Stimulated activated CD4-positive, alpha-beta T cell treated with anti-CD3 and anti-CD28 coated beads, Interleukin-1b, Interleukin-23, amount 100 ng/mL, for 4 hours (primary cell): ENCODE measurements at places on chromosomes 13 and 19.

DNA sequence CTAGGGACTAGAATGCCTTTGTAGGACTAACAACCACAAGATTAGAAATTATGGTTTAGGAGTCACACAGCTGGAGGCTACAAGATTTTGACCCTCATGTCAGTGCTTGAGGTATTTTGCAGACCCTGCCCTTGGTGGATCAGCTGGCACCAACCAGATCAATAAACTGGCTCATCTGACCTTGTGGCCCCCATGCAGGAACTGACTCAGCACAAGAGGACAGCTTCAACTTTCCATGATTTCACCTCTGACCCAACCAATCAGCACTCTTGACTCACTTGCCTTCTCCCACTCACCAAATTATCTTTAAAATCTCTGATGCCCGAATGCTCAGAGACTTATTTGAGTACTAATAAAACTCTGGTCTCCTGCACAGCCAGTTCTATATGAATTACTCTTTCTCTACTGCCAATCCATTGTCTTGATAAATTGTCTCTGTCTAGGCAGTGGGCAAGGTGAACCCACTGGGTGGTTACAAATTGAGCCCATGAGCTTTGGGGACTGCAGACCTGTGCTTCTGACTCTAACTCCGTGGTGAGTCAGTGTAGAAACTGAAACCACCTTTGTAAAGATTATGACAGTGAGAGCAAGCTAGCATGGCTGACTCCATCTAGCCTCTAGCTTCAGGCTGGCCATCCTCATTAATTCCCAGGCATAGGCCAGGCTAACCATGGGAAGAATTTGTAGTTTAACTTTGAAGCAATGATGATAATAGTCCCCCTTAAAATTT, 33.9 kb upstream of the CEACAM8 start:
- DNase-seq, result no peak

- DNase-seq, result no peak
These were observed 11.4 kb upstream of the MIA start for GRCh38 chr19:40763963-40764362.

GRCh38 chr13:48486362-48486761, 46.5 kb downstream of the RCBTB2 start:
- DNase-seq, result no peak

- no peak for DNase-seq
These were observed 27.5 kb downstream of the ZNF266 start for GRCh38 chr19:9407827-9408226.

GRCh38 chr13:49351871-49352270, 92.0 kb downstream of the CAB39L start:
- DNase-seq, result no peak

DNA sequence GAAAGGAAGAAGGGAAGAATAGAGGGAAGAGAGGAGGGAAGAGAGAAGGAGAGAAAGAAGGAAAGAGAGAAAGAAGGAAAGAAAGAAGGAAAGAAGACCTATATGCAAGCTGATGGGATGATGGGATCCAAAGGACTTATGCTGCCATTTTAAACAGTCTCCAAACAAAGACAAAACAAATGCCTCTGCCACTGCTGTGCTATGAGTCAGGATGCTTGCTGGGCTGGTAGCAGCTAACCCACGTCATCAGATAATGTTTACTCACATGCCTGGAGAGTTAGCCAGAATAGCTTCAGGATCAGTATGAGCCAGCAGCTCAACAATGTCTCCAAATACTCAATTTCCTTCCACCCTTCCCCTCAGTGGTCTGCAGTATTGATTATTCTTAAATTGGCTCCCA, 12.0 kb upstream of the ZNF274 start:
- no peak for DNase-seq

DNA sequence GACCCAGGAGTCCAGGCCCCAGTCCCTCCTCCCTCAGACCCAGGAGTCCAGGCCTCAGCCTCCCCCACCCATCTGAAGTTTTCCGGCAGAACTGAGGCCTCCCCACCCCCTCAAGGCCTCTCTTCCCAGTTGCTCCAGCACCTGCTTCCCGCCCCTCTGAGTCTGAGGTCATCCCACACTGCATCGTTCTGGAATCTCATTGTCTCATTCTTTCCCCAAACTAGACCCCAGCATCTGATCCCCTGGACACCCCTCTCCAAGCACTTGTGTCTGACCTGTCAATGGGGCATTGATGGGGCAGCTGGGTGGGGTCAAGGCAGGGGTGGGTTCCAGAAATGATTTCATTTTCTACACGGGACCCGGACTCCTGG, 793 bp upstream of the SBK2 start:
- DNase-seq, result no peak

GRCh38 chr13:102033857-102034331, 368.0 kb downstream of the FGF14 start:
- no peak for DNase-seq

GRCh38 chr13:97141564-97142005, 80.5 kb upstream of the MBNL2 start:
- no peak for DNase-seq

DNA sequence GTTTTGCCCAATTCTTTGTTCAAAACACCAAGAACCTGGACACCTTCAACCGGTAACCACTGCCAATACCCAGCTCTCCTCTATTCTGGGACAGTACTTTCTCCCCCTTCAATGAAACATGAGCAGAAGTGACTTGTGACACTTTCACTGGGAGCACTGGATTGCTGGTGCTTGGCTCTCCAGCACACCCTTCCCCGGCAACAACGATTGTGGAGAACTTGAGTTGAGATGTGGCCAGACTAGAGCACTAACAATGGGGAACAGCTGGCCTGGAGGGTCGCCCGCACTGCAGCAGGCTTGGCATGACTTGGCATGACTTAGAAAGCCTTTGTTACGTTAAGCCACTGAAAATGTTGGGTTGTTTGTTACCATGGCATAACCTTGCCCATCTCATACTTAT, 7.5 kb upstream of the B3GLCT start:
- no peak for DNase-seq

DNA sequence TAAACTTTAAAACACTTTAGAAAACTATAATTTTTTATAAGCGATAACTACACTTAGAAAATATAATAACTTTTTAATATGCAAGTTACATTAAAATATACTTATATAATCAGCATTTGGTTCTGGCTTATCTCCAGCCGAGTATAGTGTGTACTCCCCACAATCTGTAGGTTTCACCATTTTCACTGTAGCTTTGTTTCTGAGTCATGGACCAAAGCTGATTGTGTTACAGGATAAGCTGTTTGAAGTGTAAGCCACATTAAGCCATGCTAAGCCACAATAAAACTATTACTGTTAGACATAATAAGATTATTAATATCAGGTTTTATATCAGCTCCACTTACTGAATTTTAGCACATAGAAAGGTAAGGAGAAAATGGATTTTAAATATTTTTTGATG, 43.8 kb downstream of the CCDC122 start:
- DNase-seq, result no peak

DNA sequence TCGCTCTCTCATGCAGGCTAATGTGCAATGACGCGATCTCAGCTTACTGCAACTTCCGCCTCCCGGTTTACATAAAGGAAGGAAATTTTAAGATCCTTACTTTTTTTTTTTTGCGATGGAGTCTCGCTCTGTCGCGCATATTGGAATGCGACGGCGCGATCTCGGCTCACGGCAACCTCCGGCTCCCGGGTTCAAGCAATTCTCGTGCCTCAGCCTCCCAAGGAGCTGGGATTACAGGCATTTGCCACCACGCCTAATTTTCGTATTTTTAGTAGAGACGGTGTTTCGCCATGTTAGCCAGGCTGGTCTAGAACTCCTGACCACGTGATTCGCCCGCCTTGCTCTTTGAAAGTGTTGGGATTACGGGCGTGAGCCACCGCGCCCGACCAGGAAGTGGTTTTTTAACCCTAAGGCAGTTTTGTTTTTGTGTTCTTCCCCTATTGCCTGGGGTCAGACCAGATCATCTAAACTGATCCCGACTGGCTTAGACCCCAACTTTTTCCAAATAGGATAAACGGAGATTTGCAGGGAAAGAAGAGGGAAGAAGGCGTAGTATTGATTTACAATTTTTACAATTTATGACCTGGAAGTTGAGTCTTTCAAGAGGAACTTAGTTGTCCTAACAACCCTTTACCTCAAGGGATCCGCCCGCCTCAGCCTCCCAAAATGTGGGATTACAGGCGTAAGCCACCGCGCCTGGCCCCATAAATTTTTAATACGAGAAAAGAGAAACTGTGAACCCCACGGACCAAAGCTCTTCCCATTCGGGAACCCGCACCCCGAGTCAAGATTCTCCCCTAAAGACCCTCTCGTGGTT, 142.0 kb downstream of the ZNF737 start:
- DNase-seq, result no peak

GRCh38 chr19:8526345-8527091, 12.6 kb upstream of the ZNF414 start:
- no peak for DNase-seq

DNA sequence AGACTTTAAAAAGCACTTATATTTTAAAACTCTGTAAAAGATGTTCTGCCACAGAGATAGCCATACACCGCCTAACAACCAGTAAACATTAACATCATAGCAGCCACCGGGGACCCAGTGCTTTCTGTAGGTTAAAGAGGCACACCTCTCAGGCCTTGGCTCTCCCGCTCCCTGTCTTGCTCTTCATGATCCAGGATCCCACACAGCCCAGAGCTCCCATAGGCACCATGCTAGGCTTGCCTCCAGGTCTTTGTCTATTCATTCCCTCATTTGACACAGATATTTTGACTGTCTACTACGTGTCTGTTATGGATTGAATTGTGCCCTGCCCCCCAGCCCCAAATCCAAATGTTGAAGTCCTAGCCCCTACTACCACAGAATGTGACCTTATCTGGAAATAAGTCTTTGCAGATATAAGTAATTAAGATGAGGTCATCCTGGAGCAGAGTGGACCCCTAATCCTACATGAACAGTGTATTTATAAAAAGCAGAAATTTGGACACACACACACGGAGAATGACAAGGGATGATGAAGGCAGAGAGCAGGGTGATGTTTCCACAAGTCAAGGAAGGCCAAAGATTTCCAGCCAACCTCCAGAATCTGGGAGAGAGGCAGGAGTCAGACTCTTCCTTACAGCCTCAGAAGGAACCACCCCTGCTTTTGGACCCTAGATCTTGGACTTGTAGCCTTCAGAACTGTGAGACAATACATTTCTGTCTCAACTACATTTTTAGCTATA, 272.6 kb downstream of the DNAJC15 start:
- no peak for DNase-seq

DNA sequence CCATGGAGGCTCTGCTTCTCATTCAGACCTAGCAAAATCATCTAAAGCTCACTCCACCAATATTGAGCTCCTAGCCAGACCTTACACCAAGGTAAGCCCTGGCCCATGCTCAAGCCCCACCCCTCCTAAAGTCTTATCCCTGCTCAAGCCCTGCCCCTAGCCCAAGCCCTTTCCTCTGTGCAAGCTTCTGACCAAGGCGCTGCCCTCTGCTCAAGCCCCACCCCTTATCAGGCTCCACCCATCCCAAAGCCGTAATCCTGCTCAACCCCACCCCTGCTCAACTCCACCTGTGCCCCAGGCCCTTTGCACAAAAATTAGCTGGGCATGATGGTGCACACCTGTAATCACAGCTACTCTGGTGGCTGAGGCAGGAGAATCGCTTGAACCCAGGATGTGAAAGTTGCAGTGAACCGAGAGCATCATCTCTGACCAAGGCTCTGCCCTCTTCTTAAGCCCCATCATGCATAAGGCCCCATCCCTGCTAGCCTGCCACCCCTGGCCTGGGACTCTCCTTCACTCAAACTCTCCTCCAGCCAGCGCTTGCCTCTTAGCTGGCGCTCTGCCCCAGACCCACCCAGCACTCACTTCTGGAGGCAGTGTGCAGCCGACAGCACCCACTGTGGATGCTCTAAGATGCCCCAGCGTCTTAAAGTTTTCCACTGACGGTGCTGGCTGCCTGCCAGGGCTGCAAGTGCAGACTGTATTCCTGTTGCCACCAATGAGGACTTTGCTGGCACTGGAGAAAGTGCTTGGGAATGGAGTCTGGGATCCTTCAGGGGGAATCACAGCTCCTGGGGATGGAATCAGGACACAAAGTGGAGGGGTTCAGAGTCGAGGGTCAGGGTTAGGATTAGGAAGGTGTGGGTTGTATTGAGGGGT, 16.5 kb downstream of the KLK4 start:
- DNase-seq, result no peak

- DNase-seq, result no peak
These were observed 3.5 kb upstream of the C19orf85 start for GRCh38 chr19:55468054-55468393.

DNA sequence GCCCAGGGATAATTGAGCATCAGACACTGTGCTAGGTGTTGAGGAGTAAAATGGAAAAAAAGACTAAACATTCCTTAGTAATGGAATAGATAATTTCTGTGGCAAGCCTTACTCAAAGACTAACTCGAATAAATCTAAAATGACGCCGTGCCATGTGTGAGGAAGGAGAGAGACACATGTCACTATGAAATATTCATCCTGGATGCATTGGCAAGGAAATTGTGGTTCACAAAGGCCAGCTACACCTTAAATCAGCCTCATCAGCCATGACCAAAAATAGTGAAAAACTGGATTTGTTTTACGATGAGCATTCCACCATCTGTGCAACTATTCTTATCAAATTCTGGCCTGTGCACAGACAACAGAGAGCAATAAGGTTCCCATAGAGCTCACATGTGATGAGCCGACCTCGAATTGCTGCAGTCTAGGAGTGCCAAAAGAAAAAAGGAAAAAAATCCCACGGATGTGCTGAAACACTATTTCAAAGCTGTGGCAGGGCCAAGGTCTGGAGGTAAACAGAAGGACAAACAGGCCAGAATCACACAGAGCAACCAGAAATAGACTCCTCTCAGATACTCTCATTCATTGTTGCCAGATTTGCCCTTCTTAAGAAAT, 505.7 kb downstream of the EFNB2 start:
- no peak for DNase-seq

DNA sequence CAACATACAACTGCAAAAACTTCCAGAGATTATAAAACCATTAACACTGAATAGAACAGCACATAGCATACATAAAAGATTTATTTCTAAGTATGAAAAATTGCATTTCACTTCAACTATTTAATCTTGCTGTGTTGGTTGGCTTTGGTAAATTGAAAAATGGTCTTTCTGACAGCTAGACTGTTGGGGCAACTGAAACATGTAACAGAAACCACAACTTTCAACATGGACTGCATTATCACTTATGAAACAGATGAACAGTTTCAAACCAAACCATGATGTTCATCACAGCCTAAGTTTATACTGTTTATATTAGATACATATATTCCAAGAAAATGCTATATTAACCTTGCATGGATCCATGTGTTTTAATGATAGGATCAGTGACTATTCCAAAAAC, 324.1 kb upstream of the PCDH9 start:
- no peak for DNase-seq
